Fibroblast of gingiva (primary cell): ENCODE measurements at places on chromosomes 16 and 17.

- no peak for DNase-seq
Observed at GRCh38 chr16:28011971-28012445, 51.5 kb downstream of the GSG1L start.

DNA sequence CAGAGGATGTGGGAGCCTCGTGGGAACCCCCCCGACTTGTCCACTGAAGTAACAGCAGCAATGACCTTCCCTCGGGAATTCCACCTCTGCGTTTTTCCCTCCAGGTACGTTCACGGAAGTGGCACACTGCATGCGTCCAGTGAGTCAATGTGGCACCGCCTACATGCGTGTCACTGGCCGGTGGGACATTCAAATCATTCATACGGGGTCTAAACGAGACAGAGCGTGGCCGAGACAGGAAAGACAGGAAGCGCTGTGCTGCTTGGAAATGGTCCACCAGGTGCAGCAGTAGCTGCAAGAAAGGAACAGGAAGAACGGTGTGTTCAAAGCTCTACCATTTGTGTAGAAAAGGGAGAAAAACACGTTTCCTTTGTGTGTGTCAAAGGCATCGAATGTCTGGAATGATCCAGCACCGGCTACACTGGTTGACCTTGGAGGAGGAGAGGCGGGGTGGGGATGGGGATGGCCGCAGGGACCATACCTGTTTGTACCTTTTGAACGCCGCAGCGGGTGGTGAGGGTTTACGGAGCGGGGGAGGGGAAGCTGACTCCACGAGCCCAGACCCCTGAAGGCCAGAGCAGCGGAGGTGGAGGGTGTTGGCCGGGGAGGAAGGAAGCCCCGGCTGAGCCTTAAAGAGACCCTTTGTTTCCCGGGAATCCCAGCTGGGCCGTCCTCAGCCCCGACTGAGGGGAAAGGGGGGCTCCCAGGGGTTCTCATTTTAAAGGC lies 1.7 kb upstream of the PGAP6 start:
- DNase-seq = no peak

DNA sequence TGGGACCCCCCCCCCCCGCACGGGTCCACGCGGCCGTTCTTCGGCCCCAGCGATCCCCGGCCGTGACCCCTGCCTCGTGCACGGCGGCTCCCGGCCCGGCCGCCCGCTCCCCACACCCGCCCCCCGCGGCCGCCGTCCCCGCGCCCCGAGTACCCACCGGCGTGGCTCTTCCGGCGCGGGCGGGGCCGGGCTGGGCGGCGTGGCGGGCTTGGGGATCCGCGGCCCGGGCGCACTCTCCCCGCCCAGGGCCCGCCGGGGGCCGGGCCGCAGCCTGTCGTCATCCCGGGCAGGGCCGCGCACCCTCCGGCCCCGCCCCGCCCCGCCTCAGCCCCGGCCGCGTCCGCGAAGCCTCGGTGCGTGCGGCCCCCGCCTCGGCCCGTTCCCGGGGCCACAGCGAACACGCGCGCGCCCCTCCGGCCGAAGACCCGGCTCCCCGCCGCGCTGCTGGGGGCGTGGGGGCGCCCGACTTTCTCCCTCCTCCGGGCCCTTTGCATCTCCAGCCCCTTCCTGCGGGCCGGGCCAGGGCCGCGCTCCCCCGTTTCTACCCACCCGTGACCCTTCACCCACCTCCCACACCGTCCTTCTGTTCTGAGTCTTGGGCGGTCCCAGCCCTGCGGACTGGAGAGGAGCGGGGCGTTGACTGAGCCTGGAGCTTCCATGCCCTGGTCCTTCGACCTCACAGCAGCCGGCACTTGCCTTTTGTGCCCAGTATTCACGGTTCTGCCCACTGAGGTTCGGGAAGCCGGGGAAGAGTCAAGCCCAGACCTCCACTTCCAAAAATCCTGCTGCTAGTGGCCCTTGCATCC lies 840 bp downstream of the MYO1C start:
- peak; percentile 71 for DNase-seq

DNA sequence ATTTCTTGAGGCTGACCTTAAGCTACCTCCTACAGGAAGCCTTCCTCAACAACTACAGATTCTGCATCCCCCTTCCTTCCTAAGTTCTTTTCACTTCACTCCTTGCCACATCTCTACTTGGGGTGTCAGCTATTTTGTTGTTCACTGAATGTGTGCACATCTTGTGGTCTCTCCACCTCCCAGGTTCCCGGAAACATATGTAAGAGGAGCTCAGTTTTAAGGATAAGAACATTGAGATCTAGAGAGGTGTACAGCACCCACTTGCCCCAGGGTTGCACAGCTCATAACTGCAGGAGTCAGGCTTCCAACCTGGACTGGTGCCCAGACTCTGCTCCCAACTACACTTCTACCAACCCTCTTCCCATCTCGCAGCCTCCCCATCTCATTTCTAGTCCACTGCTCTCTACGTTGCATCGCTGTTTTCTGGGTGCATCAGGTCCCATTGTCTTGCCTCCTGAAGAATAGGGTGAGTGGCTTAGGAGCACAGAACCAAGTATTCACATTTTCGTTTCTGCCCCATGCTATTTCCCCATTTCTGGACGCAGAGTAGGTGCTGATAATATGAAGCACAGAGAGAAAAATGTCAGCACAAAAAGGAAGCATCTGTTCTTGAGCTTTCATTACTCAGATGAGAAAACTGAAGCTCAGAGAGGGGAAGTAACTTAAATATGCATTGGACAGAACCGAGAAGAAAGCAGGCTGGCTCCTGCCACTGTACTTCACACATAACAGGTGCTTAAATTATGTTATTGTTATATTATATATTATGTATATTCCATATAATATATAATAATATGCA lies 292.0 kb upstream of the CCL2 start:
- DNase-seq = no peak

- no peak for DNase-seq
Observed at GRCh38 chr16:71460941-71461340, 1.1 kb downstream of the ZNF23 start.

DNA sequence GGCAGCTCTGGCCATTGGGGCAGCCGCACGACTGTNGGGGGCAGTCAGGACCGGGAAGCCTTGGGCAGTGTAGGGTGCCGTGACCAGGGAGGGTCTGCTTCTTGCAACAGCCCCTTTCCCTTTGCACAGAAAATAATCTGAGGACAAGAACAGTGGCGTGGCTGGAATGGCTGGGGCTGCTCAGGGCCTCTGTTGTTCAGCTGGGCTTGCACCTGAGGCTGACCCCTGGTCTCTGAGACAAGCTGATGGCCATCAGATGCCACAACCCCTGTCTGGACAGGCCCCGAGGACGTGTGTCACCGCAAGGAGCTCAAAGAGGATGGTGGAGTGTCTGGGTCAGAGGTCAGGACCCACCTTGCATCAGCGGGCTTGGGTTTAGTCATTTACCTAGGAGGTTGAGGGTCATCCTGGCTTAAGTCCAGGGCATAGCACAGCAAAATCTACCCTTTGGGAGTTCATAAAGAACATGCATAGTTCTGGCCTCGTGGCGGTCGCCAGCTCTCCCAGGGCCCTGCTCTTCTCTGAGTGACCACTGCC lies 46.9 kb downstream of the METRNL start:
- no peak for DNase-seq

GRCh38 chr17:80991645-80992076 lies at the start of gene CHMP6:
Gene CHMP6 (plus strand): TSS chr17:80991841. CDS start chr17:80991919, 78 bp downstream.
- DNase-seq = peak; percentile 78

DNA sequence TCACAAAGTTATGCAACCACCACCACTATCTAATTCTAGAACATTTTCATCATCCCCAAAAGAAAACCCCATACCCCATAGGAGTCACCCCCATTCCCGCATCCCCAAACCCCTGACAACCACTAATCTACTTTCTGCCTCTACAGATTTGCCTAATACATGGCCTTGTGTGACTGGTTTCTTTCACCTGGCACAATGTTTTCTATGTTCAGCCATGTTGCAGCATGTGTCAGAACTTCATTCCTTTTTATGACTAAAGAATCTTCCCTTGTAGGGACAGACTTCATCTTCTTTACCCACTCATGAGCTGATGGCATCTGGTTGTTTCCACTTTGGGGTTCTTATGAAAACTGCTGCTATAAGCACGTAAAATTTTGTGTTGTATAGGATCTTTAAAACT lies 34.6 kb downstream of the CYTH1 start:
- DNase-seq = no peak

DNA sequence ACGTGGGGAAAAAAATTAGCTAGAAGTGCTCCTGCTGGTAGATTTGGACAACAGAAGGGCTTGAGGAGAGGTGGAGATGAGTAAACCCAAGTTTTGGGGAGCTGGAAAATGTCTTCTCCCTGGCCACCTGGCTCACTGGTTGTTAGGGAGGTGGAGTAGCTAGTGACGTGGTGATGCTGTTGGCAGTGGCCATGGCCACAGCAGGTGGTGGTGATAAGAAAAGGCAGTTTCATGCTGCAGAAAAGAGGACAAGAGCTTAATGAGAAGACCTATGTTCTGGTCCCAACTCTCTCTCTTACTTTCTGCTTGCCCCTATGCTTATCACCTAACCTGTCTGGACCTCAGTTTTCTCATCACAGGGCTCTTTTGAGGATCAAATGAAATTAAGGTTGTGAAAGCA lies 223.5 kb upstream of the N4BP1 start:
- no peak for DNase-seq

- no peak for DNase-seq
Observed at GRCh38 chr17:77839698-77840512, 118.6 kb upstream of the TNRC6C start.

- DNase-seq = no peak
Observed at GRCh38 chr16:77496934-77497333, 62.1 kb upstream of the ADAMTS18 start.

DNA sequence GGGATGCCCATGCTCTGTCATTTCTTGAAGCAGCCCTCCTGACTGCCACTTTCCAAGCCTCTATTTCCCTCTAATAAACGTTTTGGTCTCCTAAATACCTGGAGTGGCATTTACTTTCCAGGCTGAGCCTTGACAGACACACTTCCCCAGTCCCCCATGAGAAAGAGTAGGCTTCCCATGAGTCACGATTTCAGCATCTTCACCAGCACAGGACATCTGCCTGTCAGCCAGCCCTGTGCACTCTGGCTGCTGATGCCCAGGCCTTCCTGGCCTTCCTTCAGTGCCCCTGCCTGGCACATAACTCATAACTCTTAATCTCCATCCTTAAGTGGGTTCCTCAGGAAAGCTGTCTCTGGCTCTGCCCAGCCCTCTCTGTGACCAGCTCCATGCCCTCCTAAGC lies 30.8 kb upstream of the GAS7 start:
- DNase-seq = no peak

DNA sequence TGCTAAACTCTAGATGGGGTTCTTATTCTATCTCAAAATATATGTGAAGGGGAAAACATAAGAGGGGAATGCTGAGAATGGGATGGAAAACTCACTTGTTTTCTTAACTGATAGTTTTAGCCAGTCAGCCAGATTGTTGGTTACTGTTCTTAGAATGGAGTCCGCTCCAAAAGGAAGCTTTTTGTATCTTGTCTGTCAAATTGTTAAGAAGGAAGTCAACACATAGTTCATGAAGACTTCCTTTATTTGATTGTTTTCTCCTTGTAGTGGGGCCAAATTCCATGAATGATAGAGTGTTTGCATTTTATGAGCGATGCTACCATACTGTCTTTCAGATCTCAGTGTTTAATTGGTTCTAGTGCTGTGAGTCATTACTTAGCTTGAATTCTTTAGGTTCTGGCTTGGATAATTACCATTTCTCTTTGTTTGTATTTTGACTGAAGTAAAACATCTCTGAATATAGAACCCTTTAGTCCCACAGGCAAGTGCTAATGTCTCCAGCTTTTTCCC lies 98.3 kb upstream of the GOT2 start:
- no peak for DNase-seq

GRCh38 chr17:75417054-75417580 lies 11.6 kb upstream of the GRB2 start:
- no peak for DNase-seq
